Upper lobe of left lung (tissue), 6 donors: ENCODE measurements at places on chromosomes 6 and 20. TPM values are rescaled to one million over a fixed set of nuclear protein-coding genes. Genes with fewer than 3 reads are reported as not detected.

DNA sequence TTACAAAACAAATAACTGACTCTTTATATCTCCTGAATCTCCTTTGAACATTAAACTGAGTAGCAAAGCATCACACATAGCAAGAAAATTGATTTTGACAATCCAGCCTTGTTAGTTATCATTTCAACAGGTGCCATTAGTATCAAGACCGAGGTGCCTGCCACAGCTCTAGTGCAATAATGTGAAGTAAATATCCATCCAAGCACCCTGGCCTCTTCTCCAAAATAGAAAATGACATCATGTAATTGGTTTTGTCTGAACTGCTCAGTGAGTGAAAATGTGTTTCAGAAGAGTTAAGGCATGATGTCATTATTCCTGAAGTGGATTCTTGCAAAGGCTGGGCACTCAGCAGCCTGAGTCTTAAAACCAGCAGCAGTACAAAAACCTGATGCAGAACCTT is 341.4 kb downstream of the PLCB1 start:
- DNase-seq, result no peak
- no peaks in the 10 kb centered on the region for H3K4me1 ChIP-seq
- H3K36me3 ChIP-seq, result no peaks in the 10 kb centered on the region
- no peaks in the 10 kb centered on the region for H3K27me3 ChIP-seq
- H3K4me3 ChIP-seq, result no peak overlapping the region

DNA sequence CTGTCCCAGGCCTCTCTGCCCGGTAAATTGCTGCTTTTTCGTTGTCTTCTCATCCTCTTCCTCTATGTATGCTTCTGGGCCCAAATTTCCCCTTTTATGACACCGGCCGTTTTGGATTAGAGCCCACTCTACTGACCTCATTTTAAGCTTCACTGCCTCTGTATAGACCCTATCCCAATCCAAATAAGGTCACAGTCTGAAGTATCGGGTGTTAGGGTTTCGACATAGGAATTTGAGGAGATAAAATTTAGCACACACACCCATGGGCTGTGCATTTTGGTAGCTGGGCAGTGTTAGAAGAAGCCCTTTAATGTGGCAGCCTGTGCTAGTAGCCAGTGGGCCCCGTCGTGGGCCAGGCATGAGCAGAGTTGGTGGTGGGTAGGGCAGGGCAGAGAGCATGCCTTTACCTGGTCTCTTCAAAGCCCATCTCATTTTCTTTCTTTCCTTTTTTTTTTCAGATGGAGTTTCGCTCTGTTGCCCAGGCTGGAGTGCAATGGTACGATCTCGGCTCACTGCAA is 27.9 kb upstream of the EZR start:
- H3K4me3 ChIP-seq, result no peak overlapping the region
- no peak overlapping the region for H3K27ac ChIP-seq
- DNase-seq, result no peak
- no peaks in the 10 kb centered on the region for H3K36me3 ChIP-seq
- peaks cover 11% of the 10 kb centered on the region for H3K4me1 ChIP-seq
- no peaks in the 10 kb centered on the region for H3K27me3 ChIP-seq

DNA sequence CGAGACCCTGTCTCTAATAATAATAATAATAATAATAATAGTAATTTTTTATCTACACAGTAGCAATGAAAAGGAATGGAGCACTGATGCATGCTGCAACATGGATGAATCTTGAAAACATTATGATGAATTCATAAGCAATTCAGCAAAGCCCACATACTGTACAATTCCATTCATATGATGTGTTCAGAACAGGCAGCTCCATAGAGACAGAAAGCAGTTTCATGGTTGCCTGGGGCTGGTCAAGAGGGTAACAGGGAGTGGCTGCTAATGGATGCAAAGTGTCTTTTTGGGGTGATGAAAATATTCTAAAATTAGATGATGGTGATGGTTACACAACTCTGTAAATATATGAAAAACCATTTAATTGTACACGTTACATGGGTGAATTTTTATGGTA is 43.6 kb downstream of the SLC24A3 start:
- no peaks in the 10 kb centered on the region for H3K36me3 ChIP-seq
- H3K27me3 ChIP-seq, result no peaks in the 10 kb centered on the region
- no peak for DNase-seq
- H3K4me3 ChIP-seq, result no peak overlapping the region
- H3K4me1 ChIP-seq, result peaks cover 19% of the 10 kb centered on the region

CCN2 gene
- 320 TPM for total RNA-seq

ZNF322 gene
- total RNA-seq, result 24.8 TPM

BMP6 gene
- total RNA-seq, result 12.1 TPM
